Activated CD4-positive, alpha-beta T cell treated with anti-CD3 and anti-CD28 coated beads for 24 hours (primary cell): ENCODE measurements at places on chromosomes 7 and 10.

DNA sequence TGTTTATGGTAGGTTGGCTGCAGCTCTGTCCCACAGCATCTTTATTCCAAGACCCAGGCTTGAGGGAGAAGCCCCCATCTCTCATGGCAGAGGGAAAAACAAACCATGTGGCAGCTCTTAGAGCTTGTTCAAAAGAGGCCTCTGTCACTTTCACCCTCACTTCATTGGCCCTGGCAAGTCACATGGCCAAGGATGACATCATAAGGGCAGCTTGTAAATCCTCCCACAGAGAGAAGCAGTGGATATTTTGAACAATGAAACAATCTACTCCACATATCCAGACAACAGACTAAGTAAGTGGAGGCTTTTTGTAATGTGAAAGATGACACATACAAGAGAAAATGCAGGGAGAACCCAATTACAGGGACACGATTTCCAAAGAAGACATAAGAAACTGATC, 108.1 kb downstream of the GRID1 start:
- DNase-seq: no peak

- DNase-seq: no peak
Measured at GRCh38 chr7:106102387-106102966, 9.6 kb downstream of the SYPL1 start.

- DNase-seq: no peak
Measured at GRCh38 chr10:60149003-60149402, 240.7 kb downstream of the ANK3 start.

DNA sequence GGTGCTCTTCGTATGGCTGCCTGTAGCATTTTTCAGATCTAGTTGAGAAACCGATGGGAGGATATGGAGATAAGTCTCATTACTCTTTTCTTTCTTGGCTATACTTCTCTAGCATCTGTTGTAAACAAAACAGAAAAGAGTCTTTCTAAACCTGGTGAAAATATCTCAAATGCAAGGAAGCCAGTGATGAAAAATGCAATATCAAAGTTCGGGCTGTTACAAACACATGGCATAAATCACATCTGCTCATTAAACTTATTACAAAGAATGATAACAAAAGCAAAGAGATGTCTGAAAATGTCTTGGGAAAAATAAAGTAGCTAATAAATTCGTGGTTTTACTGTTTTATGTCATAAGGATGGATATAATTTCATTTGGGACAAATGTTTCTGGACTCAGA, 71.8 kb upstream of the IGFBP3 start:
- no peak for DNase-seq

DNA sequence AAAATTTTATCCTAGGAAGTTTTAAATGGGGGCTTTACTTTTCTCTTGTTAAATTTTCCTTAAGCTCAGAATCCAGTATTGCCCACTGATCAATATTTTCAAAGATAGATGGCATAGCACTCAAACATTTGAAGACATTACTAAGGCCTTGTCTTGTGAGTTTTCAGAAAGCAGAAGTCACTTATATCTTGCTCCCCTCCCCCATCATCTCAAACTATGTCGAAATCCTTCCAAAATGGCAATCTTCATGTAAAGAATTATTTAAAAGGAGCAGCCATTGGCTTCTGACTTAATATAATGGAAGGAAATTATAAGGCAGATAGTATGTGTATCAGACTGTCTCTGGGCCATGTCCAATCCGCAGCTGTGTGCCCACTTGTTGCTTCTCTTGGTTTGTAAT, 553.5 kb upstream of the C7orf33 start:
- DNase-seq: no peak

DNA sequence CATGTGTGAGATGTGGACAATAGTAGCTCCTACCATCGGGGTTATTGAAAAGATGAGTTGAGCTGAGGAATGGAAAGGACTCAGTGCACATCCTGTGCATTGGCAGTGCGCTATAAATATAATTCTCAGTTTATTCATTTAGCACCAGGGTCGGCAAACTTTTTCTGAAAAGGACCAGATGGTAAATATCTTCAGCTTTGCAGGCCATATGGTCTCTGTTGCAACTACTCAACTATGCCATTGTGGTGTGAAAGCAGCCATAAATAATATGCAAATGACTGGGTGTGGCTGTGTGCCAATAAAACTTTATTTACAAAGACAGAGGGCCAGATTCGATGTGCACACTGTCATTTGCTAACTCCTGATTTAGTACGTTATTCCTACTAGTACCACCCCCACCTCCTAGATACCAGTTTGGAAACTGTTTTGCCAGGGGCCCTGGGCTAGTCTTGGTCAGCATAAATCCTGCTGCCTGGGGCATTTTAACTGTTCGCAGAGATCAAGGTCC, 422.9 kb upstream of the MKI67 start:
- DNase-seq: no peak
